Right lobe of liver (tissue), 6 donors: ENCODE measurements at places on chromosomes 3 and 15.
A peak's percentile ranks its signal among the peaks of the same experiment; 100 is the strongest.

DNA sequence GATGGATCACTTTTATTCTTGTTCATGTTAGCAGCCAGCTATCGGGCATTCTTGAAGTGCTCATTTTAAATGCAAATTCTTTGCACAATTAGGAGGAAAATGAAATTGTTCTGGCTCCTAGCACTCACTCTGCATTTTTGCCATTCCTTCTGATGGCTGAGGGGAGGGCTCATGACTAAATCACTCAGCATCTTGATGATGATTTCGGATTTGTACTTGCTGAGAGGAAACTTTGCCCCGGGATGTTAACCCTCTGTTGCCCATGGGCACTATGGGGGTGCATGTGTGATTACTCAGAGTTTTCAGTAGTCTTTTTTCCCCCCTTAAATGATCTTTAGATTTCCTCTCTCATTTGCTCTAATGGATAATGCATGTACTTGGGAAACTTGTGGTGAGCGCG lies 299.6 kb upstream of the C2CD4B start:
- DNase-seq: no peak

DNA sequence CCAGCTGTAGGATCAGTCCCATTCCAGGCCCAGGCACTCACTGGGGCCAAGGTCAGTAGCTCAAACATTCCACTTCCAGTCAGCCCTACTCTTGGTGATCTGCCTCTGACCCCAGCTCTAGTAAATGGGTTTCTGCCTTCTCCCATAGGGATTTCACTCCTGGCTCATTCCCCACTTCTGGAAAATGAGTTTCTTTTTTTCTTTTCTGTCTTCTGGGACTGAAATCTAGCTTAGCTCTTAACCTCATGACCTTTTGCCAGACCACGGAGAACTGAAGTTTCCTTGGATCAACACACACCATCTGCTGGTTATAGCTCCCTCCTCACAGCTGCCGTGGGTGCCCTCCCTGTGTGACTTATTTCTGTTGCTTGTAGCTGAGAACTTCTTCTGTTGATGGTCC lies 21.3 kb downstream of the MME start:
- no peak for DNase-seq

- DNase-seq: no peak
These were observed 20.4 kb downstream of the RARRES1 start for GRCh38 chr3:158711886-158712285.

DNA sequence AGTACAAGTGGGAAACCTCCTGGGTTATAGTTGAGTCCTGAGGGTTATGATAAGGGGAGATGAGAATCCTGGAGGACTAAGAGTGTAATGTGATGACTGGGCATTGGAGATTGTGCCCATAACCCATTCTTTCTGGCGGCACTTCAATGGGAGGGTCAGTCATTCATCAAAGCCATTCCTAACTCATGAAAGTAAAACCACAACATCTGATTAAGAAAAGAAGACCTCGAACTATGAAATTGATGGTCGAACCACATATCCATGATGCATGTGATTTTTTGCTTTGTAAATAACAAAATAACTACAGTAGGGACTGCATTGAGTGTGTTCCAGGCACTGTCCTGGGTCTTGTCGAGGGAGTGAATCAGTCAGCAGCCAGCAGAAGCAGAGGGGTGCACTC lies 215.1 kb downstream of the SHQ1 start:
- DNase-seq: no peak

DNA sequence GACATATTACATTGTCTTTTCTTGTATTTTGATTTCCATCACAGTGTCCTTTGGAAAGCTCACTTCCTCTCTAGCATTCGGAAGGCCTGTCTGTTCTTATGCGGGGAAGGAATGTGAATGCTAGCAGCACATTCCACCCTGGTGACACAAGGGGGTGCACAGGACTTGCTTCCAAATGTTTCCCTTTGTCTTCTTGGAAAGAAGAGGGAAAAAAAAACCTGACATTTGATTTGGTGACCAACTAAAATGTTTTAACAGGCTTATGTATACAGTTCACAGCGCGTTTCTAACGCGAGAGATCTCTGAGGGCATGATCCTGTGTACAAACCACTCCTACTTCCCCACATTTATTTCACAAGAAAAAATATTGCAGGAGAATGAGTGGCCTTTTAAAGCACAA lies 107.6 kb upstream of the FXR1 start:
- no peak for DNase-seq

- no peak for DNase-seq
These were observed 19.7 kb downstream of the SSR3 start for GRCh38 chr3:156535162-156535627.

GRCh38 chr15:34851751-34852150 lies 56.4 kb upstream of the ACTC1 start:
- DNase-seq: no peak

DNA sequence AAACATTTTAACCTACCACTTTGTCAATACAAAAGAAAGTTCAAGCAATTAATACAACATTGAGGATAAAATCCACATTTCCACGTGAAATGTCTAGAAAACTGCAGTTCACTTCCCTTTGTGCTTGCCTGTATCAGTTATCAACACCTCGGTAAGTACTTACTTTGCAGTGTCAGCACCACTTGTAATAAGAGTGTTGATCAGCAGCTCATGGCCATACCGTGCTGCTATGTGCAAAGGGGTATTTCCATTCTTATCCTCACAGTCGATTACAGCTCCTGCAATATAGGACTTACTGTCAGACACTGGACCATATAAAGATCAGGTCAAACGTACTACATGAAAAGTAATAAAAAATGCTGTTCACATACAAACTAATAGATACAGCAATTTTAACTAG lies 84.4 kb downstream of the ANKRD28 start:
- DNase-seq: no peak

GRCh38 chr15:90059208-90059985 lies 42.9 kb downstream of the IDH2 start:
- DNase-seq: peak; percentile 80
